Endodermal cell (in vitro differentiated cells): ENCODE measurements at places on chromosomes 2 and 18. TPM values are rescaled to one million over a fixed set of nuclear protein-coding genes. Genes with fewer than 3 reads are reported as not detected.
A peak's percentile ranks its signal among the peaks of the same experiment; 100 is the strongest.

DNA sequence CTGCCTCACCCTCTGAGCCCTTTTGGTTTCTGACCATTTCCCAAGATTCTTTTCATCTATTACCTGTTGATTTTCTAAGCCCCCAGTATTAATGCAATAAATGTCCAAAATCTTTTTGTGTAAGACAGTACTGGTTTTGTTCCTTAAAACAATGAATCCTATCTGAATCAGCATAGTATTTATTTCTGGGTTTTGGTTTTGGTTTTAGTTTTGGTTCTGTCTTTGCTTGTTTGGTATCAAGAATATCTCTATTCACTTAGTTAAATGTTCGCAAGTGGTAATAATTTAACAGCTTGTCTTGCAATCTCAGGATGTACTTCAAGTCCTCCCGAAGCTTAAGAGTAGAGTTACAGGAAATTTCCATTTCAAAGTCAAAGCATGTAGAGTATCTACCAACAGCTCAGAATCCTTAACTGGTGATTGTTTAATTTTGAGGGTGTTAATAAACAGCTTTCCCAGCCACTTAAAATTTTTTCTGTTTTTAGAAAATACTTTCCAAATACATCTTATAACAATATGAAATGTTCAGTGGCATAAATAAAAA lies 67.7 kb upstream of the NEDD4L start:
- no peaks in the 10 kb centered on the region for H3K36me3 ChIP-seq
- H3K4me1 ChIP-seq = peaks cover 7% of the 10 kb centered on the region
- DNase-seq = no peak
- no peak overlapping the region for H3K27ac ChIP-seq
- H3K27me3 ChIP-seq = no peaks in the 10 kb centered on the region

- H3K27me3 ChIP-seq = no peaks in the 10 kb centered on the region
- no peak overlapping the region for H3K27ac ChIP-seq
- no peak for DNase-seq
- no peak overlapping the region for H3K4me3 ChIP-seq
- H3K4me1 ChIP-seq = no peaks in the 10 kb centered on the region
- H3K36me3 ChIP-seq = no peaks in the 10 kb centered on the region
Observed at GRCh38 chr18:78790511-78790910, 189.1 kb upstream of the SALL3 start.

DNA sequence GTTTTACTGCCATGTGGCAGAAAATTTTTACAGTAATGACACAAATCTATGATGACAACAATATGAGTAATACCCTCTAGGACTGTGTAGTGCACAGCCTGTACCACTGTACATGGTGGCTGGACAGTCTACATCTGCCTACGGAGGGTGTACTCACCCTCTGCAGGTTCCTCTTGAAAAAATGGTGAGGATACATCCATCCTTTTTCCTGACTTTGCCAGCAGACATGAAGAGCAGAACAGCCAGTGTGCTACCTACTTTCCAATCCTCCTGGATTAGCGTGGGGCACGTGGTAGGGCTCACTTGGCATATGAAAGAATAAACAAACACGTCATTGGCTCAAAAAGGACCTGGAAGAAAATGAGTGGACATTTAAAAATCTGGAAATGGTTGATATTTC lies 62.6 kb downstream of the TRPM8 start:
- H3K36me3 ChIP-seq = no peaks in the 10 kb centered on the region
- H3K27ac ChIP-seq = no peak overlapping the region
- no peak overlapping the region for H3K4me3 ChIP-seq
- no peaks in the 10 kb centered on the region for H3K27me3 ChIP-seq

DNA sequence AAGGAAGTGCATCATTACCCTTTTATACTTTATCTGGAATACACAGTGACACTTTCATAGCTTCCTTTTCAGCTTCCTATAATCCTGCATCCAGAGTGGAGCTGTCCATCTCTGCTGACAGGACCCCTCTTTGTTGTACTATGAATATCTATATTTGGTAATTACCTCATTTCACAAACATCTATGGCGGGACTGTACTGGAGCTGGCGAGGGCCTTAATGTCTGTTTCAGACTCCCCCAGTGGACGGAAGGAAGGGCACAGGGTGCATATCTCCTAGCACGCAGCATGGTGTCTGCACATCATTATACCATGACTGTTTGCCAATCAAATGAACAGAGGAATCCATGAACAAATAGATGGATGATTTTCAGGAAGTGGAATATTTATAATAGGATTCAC lies 142.3 kb downstream of the SOX11 start:
- no peak for DNase-seq
- H3K27ac ChIP-seq = no peak overlapping the region
- H3K36me3 ChIP-seq = no peaks in the 10 kb centered on the region
- H3K4me1 ChIP-seq = no peaks in the 10 kb centered on the region
- no peak overlapping the region for H3K4me3 ChIP-seq
- H3K27me3 ChIP-seq = no peaks in the 10 kb centered on the region

The LIMS3 gene
- total RNA-seq = 0.92 to 4.2 TPM (median 1.6 TPM) in 3 replicates

GRCh38 chr2:128973566-128973965 lies 654.9 kb upstream of the HS6ST1 start:
- no peak for DNase-seq
- H3K4me3 ChIP-seq = no peak overlapping the region
- no peaks in the 10 kb centered on the region for H3K27me3 ChIP-seq
- no peaks in the 10 kb centered on the region for H3K36me3 ChIP-seq
- no peaks in the 10 kb centered on the region for H3K4me1 ChIP-seq

DNA sequence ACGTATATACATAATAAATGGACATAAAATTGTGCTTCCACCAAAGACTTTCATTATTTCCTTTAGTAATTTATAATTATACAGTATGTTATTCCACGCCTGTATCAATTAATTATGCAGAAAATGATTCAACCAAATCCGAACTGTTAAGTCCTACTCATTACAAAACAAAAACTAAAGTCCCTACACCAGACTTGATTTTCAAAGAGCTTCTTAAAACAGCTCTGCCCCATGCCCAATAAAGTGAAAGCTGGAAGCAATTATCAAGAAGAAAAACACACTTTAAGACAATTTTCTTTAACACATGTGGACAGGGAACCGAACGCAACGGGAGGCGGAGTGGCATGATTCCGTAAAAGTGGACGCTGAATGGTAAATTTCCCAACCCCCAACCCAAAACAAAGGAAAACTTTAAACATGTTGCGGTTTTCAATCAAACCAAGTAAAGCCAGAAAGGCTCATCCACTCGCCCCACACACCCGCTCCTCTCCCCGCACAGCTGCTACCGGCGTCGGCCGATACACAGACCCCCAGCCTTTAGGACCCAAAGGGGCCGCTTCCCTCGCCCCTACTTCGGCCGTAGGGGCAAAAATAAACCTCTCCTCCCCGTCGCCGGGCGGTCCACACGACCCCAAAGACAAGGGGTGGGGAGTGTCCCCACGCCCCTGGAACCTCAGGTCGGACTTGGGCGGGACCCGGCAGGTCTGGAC lies 705 bp downstream of the YES1 start:
- H3K36me3 ChIP-seq = no peaks in the 10 kb centered on the region
- no peak for DNase-seq
- no peaks in the 10 kb centered on the region for H3K27me3 ChIP-seq
- no peaks in the 10 kb centered on the region for H3K4me1 ChIP-seq
- H3K4me3 ChIP-seq = peak overlapping the region; percentile 99

The AUP1 gene
- total RNA-seq = 58.9 to 76.3 TPM (median 70.7 TPM) in 3 replicates

The RTTN gene
- 19.5 and 22.3 TPM in 2 replicates for total RNA-seq

DNA sequence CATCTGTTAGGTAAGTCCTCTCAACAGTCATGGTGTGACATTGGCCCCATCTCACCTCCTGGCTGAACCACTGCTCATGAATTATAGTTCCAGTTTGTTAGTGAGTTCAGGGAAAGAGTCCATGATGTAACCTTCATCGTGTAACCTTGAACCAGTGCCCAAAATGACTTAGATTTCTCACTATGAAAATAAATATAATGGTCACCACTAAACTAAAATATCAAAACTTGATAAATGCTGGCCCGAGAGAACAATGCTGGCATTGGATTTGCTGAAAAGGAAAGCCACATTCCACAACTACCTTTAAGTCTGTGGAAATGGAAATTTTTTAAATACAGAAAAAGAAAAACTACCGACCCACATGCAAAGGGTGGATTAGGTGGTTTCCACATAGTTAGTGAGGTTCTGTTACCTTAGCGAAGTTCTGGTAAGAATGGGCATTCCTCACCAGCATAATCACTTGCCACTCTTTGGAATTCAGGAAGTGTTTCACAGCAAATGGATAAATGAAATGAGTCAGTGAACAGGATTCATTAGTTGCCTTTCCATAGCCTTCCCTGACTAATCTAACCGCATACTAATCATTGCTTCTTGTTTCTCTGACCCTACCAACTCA lies 133.9 kb upstream of the CTAGE1 start:
- peaks cover 14% of the 10 kb centered on the region for H3K4me1 ChIP-seq
- no peak overlapping the region for H3K27ac ChIP-seq
- no peaks in the 10 kb centered on the region for H3K36me3 ChIP-seq
- DNase-seq = no peak
- no peak overlapping the region for H3K4me3 ChIP-seq

The ACTG2 gene
- total RNA-seq = 1.5 to 2.3 TPM (median 1.9 TPM) in 3 replicates

DNA sequence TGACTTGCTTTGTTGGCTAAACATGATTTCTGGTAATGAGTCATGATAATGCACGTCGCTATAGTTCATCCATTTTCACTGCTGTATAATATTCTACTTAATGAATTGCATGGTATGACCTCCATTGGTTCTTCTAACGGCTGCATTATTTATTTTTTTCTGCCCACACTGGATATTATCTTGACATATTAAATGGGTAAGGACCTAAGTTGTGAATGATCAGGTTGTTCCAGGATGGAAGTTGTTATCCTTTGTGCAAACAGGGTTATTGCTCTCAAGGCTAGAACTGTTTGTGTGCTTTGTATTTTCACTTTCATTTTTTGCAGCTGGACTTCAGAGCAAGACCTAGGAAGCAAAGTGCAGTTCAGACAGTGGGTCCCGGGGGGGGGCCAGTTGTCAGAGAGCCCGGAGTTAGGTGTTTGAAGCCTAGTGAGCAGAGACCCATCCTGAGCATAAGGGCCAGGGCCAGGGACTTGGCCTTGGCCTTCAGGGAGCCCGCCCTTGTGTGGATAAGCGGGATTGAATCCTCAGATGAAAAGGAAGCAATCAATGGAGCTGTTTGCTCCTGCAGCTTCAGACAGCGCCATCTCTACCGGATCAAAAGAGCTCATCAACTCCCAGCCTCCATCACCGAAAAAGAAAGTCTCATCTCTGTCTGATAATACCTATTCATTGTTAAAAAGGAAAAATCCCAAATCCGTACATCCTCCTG lies 48.2 kb downstream of the AGAP1 start:
- no peaks in the 10 kb centered on the region for H3K36me3 ChIP-seq
- no peaks in the 10 kb centered on the region for H3K27me3 ChIP-seq
- no peaks in the 10 kb centered on the region for H3K4me1 ChIP-seq
- no peak for DNase-seq
- no peak overlapping the region for H3K27ac ChIP-seq

DNA sequence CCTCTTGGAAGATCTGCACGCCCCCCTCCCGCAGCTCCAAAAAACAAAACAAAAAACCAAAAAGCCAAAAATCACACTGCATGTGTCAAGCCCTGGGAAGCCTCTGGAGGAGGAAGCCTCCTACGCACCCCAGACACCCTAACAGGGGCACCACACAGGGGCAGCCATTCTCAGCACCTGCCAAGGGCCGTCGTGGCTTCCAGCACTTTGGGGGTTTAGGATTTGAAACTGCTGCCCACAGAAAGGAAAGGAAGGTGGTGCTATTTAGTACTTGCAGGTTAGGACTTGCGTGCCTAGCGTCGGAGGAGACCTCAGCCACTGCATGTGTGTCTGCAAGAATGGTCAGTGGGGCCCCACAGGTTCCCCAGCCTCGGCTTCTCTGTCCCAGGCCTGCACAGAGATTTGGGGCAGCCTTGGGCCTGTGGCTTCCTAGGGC lies 419 bp upstream of the GPR55 start:
- H3K4me1 ChIP-seq = no peaks in the 10 kb centered on the region
- no peak overlapping the region for H3K4me3 ChIP-seq
- peak; percentile 41 for DNase-seq
- no peaks in the 10 kb centered on the region for H3K36me3 ChIP-seq

The NT5DC4 gene
- not detected in 2 replicates for total RNA-seq

The CCL20 gene
- total RNA-seq = not detected in 3 replicates

GRCh38 chr2:227480528-227480927 lies 8.6 kb downstream of the AGFG1 start:
- no peaks in the 10 kb centered on the region for H3K36me3 ChIP-seq
- H3K4me1 ChIP-seq = no peaks in the 10 kb centered on the region
- DNase-seq = no peak
- no peak overlapping the region for H3K4me3 ChIP-seq
- no peak overlapping the region for H3K27ac ChIP-seq

- H3K4me1 ChIP-seq = no peaks in the 10 kb centered on the region
- no peaks in the 10 kb centered on the region for H3K27me3 ChIP-seq
- no peak overlapping the region for H3K27ac ChIP-seq
Observed at GRCh38 chr2:221112744-221113143, 459.4 kb downstream of the EPHA4 start.

DNA sequence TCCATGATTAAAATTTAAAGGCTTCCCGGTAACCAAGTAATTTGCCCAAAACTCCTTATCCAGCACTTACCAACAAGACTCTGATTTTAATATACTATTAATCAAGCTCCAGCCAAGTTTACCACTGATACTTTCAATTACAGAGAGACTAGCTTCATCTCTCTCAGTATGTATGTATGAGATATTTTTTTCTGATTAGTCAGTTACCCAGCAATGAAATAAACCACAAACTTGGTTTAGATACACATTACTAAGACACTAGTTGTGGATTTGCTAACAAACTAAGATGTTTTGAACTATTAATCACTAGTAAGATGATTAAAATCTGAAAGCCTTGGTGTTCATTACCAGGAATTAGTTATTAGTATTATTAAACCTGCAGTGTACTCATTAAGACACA lies 1272.2 kb upstream of the ACVR2A start:
- no peak overlapping the region for H3K27ac ChIP-seq
- no peaks in the 10 kb centered on the region for H3K36me3 ChIP-seq
- H3K27me3 ChIP-seq = no peaks in the 10 kb centered on the region
- H3K4me3 ChIP-seq = no peak overlapping the region

DNA sequence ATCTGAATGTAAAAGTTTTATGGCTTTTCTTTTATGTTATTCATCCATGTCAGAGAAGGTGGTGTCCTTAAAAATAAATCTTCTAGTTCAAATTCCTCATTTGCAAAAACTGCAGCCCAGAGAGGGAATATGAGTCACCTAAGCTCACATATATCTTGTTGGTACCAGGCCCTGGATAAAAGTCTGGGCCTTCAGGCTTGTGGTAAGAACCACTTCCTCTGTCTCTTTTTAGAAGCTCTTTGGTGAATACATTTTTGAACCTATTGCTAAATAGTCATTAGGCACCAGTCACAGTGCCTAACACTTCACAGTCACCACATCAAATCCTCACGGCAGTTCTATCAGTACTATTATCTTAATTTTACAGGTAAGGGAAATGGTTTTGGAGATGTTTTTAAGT lies 199.2 kb downstream of the KCNS3 start:
- no peaks in the 10 kb centered on the region for H3K36me3 ChIP-seq
- peaks cover 6% of the 10 kb centered on the region for H3K4me1 ChIP-seq
- peaks cover 10% of the 10 kb centered on the region for H3K27me3 ChIP-seq
- no peak for DNase-seq
- no peak overlapping the region for H3K4me3 ChIP-seq
- H3K27ac ChIP-seq = no peak overlapping the region

The FBXO36 gene
- total RNA-seq = 5.2 and 6.7 TPM in 2 replicates

- DNase-seq = no peak
- H3K36me3 ChIP-seq = no peaks in the 10 kb centered on the region
- no peak overlapping the region for H3K27ac ChIP-seq
Observed at GRCh38 chr2:217944923-217945322, 57.9 kb downstream of the TNS1 start.

The RAX gene
- total RNA-seq = 0.18 TPM in 1 of 2 replicates, not detected in the other

GRCh38 chr2:30860726-30861125 lies 53.5 kb upstream of the CAPN13 start:
- H3K4me3 ChIP-seq = no peak overlapping the region
- H3K27ac ChIP-seq = no peak overlapping the region
- H3K4me1 ChIP-seq = no peaks in the 10 kb centered on the region
- no peak for DNase-seq
- H3K27me3 ChIP-seq = no peaks in the 10 kb centered on the region
